NCI-H2081 treated with DMSO at 0.1 percent for 48 hours (cell line): ENCODE measurements at places on chromosomes 16 and 17.

DNA sequence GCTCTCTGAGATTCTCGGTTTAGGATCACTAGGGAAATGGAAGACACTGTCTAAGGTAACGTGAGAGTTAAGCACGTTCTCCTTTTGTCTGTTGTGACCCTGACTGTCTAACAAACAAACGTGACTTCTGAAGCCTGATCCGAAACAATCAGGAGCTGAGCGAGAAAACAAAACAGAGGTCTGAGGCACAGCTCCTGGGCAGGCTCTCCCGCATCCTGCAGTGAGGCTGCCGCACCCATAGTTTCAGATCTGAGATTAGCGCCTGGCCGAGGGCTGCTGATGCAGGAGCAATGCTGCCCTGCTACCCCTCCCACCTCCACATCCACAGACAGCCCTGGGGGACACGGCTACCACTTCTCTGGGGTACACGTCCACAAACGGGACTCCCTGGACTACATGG, 46.7 kb downstream of the RNF157 start:
- no peak for DNase-seq

- DNase-seq, result no peak
Observed at GRCh38 chr17:33269337-33270060, 23.6 kb downstream of the ASIC2 start.

DNA sequence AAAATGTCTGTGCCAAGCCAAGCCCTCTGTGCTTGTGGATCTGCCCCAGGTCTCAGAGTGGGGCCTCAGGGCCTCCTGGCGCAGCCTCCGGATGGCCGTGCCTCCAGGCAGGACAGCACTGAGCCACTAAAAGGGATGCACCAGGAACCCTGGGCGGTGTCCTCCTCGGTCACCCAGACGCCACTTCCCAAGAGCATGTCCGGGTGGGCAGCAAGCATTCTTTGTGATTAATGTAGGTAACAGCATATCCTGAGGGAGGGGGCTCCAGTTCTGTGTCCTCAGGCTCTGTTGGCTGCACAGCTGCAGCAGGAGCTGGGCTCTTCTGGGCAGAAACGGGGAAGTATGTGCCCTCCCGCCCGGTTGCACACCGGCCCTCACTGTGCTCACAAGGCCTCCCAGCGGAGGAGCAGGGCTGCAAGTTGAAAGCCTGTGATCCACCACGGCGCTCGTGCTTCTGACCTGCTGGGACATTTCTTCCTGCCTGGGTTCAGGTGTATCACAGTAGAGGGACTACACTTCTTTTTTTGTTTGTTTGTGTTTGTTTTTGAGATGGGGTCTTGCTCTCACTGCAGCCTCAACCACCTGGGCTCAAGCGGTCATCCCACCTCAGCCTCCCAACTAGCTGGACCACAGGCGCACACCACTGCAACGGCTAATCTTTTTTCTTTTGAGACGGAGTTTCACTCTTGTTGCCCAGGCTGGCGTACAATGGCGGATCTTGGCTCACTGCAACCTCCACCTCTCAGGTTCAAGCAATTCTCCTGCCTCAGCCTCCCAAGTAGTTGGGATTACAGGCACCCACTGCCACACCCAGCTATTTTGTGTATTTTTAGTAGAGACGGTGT, 37.9 kb upstream of the CHMP6 start:
- DNase-seq, result no peak

DNA sequence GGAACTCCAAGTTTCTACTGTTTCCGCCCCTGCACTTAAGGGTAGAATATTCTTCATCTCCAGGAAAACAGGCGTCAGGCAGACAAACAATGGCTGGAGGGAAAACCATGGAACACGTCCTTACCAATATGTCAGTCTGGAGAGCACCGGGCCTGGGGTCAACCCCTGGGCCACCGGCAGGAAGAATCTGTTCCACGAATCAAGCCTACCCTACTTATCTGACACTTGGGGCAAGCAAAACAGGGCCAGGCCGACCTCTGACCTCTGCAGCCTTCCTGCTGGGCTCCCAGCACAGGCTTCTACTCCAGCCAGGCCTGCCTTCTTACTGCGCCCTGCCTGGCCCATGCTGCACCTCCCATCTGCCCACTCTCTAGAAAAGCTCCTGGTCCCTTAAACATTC, 10.1 kb downstream of the VAC14 start:
- DNase-seq, result no peak

- DNase-seq, result no peak
Observed at GRCh38 chr16:27378871-27379481, 23.0 kb upstream of the IL21R start.

DNA sequence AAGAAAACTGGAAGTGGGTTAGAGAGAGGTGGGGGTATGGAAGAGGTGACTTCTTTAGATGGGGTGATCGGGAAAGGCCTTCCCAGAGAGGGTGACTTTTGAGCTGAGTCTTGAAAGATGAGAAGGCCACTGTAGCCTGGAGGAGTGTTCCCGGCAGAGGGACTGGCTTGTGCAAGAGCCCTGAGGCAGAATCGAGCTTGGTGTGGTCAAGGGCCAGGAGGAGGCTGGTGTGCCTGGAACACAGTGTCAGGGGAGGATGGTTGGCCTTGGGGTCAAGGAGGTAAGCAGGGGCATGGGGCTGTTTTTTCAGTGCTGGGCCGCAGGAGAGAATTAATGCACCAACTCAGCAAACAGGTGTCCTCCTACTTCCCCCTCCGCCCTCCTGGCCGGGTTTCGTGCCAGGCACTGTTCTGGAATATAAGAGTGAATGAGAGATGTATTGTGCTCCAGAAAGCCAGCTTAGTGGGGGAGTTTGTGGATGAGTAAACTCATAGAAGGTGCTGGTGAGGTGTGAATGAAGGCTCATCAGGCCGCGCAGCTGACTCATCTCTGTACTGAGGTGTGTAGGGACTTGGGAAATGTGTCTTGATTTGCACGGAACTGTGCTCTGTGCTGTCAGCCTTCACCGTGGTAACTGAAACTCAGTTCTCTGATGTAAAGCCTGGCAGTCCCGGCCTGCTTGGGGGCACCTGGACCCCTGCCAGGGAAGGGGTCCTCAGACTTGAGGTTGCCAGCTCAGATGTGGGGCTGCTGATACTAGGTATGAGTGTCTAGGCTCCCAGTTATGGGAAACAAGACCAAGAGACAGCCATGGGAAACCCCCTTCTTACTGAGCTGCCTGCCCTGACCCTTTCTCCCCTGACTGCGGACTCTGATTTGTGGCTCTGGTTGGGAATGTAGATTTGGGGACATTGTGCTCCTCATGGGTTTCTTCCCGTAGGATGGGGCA, 15.3 kb downstream of the KSR1 start:
- no peak for DNase-seq

DNA sequence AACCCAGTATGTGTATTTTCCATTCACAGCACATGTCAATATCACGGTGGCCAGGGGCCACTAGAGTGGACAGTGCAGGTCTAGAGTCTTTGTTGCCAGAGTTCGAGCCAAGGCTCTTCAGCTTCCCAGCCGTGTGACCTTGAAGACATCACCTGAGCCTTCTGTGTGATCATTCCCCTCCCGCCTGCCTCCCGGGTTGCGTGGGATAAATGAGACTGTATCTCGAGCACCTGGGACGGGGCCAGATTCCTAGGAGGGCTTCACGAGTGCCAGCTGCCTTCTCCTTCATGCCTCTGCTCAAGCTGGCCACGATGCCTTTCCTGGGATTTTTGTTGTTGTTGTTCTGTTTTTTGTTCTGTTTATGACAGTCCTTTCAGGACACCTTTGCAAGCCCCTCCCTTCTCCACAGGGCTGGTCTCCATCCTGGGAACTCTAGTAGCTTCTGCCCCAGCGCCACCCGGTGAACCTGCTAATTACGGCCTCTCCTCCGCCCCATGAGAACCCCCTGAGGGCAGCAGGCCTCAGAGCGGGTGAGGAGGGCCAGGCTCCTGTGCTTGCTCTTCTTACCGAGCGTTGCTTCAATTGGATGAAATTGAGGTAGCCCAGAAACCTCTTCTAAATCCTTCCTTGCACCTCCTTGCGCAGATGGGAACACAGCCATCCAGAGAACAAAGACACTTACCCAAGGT, 3.9 kb downstream of the SPNS2 start:
- DNase-seq, result no peak

DNA sequence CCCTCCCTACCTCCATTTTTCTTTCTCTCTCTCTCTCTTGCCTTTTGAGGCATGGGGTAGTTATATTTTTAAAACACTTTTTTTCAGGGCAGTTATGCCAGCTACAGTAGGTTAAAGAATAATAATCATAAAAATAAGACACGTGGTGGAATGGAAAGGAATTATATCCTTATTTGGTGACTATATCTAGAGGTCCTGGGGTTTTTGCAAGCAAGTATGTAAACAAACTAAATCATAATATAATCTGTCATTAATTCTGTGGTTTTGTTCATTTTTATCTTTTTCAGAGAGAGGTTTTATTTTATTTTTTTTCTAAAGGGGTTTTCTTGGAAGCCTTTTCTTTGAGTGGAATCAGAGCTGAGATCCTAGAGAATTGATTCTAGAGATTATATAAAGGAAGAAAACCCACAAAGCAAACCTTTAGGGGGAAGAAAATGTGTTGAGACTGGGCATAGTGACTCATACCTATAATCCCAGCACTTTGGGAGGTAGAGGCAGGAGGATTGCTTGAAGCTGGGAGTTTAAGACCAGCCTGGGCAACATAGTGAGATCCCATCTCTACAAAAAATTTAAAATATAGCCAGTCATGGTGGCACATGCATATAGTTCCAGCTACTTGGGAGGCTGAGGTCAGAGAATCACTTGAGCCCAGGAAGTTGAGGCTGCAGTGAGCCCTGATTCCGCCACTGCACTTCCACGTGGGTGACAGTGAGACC, 53.2 kb downstream of the NQO1 start:
- no peak for DNase-seq

DNA sequence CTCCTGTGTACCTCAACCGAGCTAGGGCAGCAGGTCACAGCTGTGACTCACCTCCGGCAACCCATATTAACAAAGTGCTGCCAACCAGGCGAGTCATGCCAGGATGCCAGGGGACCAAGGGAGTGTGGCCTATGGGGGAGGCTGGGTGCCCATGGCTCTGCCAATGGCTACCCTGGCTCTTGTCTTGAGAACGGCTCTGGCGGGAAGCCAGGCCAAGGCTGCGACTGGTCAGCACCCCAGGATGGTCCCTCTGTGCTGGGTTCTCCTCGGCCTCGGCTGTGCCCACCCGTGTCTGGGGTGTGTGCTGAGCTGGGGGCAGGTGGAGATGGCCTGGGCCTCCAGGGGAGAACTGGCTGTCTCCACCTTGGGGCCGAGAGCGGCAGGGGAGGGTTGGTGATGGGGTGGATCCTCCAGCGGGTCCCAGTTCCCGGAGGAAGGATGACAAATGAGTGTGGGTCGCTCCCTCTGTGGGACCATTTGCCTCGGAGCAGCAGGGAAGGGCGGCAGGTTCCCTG, 75.8 kb downstream of the MRC2 start:
- no peak for DNase-seq

- DNase-seq, result no peak
Observed at GRCh38 chr16:89607937-89608740, 5.3 kb upstream of the DPEP1 start.

GRCh38 chr17:66678827-66679226, 156.1 kb upstream of the CACNG5 start:
- DNase-seq, result no peak

DNA sequence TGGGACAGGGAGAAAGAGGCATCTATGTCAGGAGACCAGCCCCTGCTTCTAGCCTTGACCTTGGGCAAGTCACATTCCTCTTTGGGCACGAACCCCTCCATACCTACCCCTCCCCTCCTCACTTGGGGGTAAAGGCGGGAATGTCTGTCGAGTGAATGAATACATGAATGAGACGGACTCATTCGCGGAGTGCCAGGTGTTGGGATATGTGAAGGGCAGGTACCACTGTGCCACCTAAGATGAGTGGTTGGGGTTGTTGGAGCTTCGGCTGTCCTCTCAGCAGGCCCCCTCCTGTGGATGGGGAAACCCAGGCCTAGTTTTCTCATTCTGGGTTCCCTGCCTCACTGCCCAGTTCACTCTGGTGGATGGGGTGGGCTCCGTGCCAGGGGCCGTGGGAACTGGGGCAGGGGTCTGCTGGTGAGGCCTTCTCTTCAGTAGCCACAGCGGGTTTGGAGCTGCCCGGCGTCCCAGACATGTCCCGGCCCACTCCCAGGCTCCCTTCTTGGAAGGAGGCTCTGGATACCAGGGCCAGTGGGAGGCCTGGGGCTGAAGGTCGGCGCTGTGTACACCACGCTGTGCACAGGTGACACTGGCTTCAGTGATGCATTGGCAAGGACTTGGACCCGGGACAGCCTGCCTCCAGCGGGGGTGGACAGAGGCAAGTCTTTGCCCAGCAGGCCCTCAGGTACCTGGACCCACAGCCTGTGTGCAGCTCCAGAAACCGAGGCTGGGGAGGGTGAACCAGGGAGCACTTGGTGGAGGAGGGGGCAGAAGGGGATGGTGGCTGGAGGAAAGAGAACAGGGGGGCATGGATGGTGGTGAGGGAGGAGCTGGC, 5.6 kb downstream of the GLIS2 start:
- DNase-seq, result no peak

- no peak for DNase-seq
Observed at GRCh38 chr16:48536614-48537200, 73.3 kb downstream of the N4BP1 start.

GRCh38 chr17:614653-615546, 99.7 kb downstream of the VPS53 start:
- no peak for DNase-seq

DNA sequence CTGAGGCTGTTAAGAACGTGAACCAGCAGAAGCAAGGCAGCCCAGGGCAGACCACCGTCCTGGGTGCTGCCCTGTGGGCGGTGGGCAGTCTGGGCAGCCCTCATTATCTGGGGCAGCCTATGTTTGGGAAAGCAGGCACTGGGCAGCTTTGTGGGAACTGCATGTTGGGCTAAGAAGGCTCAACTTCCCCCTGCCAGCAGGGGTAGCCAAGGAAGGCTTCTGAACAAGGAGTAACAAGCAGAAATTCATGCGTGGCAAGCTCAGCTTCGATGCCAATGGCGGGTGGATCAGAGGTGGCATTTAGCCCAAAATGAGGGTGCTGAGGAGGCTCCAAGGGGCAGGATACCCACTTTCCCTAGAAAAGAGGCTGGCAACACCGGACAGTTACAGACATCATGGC, 42.7 kb upstream of the METRNL start:
- no peak for DNase-seq

GRCh38 chr17:9363440-9364350, 211.9 kb downstream of the STX8 start:
- no peak for DNase-seq

DNA sequence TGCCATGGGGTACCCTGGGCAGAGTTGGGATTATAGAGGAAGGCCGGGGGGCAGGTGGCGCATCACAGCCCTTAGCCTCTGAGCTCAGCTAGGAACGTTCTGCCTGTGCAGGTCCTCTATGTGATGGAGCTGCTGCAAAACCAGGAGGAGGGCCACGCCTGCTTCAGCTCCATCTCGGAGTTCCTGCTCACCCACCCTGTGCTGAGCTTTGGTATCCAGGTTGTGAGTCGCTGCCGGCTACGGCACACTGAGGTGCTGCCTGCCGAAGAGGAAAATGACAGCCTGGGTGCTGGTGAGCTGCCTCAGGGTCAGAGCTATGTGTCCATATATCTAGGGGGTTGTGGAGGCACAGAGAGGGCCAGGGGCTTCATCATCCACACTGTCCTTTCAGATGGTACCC, 5.8 kb upstream of the NRN1L start:
- no peak for DNase-seq
